IPS DF 19.7 (cell line): ENCODE measurements at places on chromosomes 4 and X.

DNA sequence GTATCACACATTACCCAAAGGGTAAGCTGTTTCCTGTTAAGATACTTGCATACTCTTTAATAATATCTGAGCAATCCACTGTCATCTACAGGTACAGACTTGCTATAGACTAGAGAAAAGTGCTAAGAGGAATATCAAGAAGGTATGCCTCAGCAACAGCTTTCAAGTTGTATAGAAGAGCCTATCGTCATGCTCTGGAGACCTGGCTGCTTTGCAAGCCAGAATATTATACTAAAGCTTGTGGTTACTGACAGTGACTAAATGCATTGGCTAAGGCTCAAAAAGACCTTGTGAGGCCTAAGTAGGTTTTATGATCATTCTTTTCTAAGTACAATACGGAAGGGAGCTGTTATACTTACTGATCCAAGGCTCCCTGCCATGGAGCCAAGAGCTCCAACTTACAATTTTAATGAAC is 11.3 kb downstream of the LAMP2 start:
- no peak for DNase-seq

DNA sequence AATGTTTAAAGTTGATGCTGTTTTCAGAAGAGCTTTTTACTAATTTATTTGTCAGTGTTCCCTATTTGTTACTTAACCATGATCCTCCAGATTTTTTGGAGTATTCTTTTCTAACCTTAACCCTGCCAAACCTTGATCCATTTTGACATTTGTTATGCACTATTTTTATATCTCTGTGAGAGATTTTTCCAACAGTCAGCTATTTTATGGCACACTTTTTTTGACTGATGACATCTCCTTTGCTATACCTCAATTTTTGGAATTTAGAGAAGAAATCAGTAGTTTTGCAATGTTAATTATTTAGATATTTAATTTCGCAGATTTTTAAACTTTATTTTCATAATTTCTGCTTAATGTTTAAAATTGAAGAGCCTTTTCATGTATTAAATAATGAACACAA is 66.0 kb downstream of the CPEB2 start:
- no peak for DNase-seq

- DNase-seq, result no peak
Measured at GRCh38 chr4:1674682-1675081, 9.4 kb downstream of the FAM53A start.

DNA sequence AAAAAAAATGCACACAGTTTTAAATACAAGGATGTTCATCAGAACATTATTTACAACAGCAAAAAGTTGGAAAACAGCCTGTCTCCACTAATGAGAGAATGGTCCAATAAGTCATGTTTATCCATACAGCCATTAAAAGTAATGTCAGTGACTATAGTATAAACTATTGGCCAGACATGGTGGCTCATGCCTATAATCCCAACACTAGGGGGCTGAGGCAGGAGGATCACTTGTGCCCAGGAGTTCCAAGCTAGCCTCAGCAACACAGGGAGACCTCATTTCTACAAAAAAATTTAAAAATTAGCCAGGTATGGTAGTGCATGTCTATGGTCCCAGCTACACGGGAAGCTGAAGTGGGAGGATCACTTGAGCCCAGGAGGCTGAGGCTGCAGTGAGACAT is 48.1 kb upstream of the IL13RA1 start:
- DNase-seq, result no peak

DNA sequence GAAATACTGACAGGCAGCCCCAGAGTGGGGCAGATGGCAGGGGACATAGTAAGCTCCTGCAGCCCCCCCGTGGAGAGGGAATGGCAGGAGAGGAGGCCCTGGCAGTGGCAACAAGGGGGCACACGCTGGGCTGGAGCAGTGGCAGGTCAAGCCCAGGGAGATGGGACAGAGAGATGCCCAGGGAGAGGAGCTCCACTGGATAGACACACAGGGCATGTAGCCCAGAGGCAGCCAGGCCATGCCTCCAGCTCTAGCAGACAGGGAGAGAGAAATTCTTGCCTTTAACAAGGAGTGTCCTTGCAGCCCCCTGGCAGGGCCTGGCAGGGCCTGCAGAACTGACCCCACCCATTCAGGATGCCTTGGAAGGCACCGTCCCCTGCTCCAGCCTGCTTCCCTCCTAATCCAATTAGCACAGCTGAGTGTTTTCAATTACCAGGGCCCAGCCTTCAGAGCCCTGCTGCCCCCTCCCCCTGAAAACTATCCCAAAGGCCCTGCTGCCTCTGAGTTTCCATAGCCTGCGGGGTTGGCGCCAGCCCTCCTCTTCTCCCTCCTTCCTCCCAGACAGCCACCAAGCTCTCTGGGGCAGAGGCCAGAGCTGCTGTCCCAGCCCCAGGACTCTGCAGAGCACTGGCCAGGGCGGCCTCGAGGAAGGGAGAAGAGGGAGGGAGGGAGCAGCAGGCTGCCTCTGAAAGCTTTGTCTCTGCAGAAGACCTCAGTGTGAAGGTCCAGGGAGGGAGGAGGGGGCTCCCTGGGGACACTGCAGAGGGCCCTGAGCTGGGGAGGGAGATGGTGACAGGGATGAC is 12.5 kb downstream of the L1CAM start:
- no peak for DNase-seq

DNA sequence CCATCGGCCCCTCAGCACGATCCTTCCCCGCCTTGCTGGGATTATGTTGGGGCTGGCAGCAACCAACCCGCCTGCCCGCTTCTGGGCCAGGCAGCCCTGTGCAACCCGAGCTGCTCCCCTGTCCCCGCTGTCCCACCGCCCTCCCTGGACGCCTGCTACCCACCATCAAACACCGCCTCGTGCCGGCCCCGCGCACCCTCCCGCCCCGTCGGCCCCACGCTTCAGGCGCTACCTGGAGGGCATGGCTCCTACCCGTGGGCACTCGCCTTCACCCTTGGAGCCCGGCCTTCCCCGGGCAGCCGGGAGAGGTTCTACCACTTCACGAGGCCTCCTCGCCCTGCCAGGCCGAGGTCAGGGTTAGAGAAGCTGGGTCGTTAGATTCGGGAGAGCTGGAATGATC is 37.0 kb downstream of the TKTL1 start:
- DNase-seq, result no peak

- DNase-seq, result no peak
Measured at GRCh38 chrX:47185241-47185640, 8.4 kb upstream of the UBA1 start.

DNA sequence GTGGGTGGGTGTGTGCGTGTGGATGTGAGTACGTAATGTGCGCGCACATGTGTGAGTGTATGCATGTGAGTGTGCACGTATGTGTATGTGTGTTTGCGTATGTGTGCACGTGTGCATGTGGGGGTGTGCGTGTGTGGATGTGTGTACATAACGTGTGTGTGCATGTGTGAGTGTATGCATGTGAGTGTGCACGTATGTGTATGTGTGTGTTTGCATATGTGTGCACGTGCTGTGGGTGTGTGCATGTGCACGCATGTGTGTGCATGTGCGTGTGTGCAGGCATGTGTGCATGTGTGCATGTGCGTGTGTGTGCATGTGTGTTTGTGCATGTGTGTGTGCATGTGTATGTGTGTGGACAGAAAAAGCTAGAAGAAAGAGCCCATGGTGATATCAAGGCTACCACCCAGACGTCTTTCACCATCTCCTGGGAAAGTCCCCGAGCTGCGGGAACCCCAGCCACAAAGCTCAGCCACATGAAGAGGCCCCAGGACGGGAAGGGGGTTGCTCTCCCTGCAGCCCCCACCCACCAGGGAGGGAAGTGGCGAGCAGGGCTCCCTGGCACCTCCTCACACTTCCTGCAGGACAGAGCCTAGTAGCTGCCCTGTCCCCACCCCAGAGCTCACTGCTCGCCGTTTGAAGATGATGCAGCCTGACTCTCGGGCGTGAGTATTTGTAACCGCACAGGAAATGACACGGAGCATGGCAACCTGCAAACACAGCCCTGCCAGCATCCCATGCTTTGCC is 108.3 kb downstream of the DCTD start:
- DNase-seq, result no peak

GRCh38 chrX:38880296-38880854 is 79.1 kb downstream of the MID1IP1 start:
- no peak for DNase-seq

GRCh38 chr4:151854731-151855130 is 93.9 kb upstream of the GATB start:
- no peak for DNase-seq

DNA sequence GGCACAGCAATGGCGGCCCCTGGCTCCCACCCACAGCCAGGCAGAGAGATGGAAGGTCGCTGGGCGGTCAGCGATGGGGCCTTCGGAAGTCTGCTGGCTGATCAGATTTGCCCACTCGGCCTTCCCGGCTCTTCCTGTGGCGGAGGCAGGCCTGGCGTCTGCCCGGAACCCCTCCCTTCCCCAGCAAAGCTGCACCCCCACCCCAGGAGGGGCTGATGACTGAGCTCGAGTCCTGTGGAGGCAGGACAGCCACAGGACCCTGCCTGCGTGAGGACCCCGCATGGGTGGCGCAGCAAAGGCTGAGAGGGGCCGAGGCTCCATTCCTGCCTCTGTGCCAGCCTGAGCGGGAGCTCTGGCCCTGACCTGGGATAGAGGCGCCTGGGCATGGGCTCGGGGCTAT is 34.8 kb downstream of the TACC3 start:
- DNase-seq, result no peak

DNA sequence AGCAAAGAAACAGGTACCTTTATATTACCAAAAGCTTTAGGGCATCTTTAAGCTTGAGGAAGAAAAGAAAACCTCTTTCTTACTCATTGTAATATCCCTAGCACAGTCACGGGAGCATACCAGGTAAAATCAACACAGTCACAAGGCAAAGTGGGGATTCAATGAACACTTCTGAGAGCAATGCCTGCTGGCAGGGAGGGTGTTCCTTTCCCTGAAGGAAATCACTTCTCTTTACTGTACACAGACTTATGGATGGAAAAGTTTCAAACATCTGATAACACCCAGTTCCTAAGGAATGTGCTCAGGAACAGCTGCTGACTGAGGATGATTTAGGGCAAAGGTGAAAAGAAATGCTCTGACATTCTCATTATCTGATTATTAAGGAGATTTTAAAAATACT is 94.8 kb downstream of the MAML3 start:
- DNase-seq, result no peak

DNA sequence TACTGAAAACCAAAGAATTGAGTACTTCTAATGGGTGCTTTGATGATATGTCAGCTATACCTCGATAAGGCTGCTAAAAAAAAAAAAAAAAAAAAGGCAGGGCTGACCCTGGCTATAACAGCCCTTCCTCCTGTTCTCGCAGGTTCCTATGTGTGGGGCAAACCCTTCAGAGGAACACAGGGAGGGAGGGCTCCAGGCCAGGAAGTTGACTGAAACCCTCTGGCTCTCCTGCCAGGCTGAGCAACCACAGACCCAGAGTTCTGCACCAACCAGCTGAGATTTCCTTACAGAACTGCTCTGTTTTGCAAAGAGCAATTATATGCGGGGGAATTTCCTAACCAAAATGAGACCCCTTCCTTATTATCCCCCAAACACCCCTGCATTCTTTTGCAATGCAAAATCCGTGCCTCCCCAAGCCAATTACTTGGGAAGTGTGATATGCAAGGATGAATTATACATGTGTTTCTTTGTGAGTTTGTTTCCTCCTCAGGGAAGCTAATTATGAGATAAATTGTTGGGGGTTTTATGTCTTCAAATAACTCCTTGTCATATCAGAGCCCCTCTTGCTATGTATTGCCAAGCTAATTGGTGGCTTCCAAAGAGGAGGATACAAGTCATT is 45.6 kb downstream of the PDHA1 start:
- no peak for DNase-seq

DNA sequence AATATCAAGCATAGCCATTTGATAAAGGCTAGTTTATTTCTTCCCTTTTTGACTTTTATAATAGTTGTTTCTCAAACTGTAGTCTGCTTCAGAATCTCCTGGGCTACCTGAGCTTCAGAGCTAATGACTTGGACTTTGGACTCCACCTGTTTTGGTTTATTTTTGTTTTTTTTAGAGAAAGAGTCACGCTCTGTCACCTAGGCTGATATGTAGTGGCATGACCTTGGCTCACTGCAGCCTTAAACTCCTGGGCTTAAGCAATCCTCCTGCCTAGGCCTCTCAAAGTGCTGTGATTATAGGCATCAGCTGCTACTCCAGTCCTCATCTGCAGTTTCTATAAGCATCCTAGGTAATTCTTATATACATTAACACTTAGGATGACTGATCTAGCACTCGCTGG is 90.5 kb downstream of the DDIT4L start:
- no peak for DNase-seq

- DNase-seq, result no peak
Measured at GRCh38 chr4:44984083-44984482, 257.7 kb upstream of the GNPDA2 start.

DNA sequence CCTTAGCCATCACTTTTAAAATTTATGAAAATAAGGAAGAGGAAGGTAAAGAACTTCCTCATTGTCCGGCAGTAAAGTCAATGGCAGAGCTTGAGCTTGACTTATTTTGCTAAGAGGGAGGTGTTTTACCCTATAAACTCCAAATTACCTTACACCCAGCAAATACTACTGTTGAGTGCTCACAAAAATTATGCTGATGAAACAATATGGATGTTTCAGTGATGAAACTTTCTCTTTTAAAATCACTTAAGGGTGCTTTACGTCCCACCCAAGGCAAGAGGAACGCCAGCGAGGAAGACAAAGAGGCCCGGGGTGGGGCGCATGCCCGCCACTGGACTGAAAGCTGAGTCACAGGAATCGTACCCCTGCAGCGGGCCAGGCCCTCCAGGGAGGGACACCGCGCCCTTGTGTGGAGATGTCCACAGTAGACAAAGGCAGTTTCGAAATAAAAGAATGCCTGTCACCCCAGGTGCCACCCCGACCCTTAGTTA is 560 bp upstream of the TMSB4X start:
- DNase-seq, result no peak

DNA sequence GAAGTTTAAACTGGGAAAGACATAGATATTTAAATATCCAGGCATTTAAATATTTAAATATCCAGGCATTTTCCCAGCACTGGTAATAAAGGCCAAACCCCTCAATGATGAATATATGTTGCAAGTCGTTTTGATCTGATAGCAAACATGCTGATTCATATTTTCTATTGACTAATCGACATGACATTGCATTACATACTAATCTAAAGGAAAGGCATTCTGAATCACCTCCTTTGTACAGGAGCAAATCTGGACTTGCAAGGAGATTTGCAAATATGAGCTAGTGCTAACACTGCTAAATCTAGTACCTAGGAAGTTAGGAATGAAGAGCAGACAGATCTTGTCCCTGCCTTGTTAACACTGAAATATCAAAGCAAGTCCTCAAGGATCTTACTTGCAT is 207.3 kb downstream of the SLC7A11 start:
- DNase-seq, result no peak
